ENCODE measurements at places on chromosomes 6 and 20.

- H3K27me3 ChIP-seq, result peaks cover 3% of the 10 kb centered on the region
- DNase-seq, result no peak
- no peaks in the 10 kb centered on the region for H3K36me3 ChIP-seq
- H3K4me3 ChIP-seq, result no peak overlapping the region
Observed at GRCh38 chr20:4512891-4513550, 208.7 kb upstream of the PRND start.

- H3K27ac ChIP-seq, result no peak overlapping the region
- no peaks in the 10 kb centered on the region for H3K27me3 ChIP-seq
- H3K36me3 ChIP-seq, result no peaks in the 10 kb centered on the region
- DNase-seq, result no peak
- H3K4me3 ChIP-seq, result no peak overlapping the region
- no peaks in the 10 kb centered on the region for H3K4me1 ChIP-seq
Observed at GRCh38 chr6:106739387-106739786, 110.0 kb downstream of the QRSL1 start.

DNA sequence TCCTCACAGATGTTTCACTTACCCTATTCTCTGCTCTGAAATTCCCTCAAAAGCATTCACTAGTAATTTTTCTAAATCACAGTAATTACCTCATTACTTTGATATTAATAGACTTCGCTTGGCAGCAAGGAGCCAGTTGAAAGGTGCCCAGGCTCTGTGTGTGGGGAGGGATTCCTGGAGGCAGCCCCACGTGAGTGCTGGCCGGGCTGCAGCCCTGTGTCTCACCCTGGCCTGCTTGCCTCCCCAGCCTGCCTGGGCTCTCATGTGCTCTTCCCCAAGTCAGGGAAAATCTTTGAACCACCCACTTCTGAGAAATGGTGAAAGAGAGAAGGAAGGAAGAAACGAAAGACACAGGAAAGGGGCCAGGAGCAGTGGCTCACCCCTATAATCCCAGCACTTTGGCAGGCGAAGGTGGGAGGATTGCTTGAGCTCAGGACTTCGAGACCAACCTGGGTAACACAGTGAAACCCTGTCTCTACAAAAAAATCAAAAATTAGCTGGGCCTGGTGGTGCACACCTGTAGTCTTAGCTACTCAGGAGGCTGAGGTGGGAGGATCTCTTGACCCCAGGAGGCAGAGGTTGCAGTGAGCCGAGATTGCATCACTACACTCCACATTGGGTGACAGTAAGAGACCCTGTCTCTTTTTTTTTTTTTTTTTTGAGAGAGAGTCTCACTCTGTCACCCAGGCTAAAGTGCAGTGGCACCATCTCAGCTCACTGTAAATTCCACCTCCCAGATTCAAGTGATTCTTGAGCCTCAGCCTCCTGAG lies 20.0 kb upstream of the SNTA1 start:
- H3K27me3 ChIP-seq, result no peaks in the 10 kb centered on the region
- no peaks in the 10 kb centered on the region for H3K4me1 ChIP-seq
- DNase-seq, result no peak
- no peak overlapping the region for H3K4me3 ChIP-seq
- no peak overlapping the region for H3K27ac ChIP-seq
- H3K36me3 ChIP-seq, result no peaks in the 10 kb centered on the region

DNA sequence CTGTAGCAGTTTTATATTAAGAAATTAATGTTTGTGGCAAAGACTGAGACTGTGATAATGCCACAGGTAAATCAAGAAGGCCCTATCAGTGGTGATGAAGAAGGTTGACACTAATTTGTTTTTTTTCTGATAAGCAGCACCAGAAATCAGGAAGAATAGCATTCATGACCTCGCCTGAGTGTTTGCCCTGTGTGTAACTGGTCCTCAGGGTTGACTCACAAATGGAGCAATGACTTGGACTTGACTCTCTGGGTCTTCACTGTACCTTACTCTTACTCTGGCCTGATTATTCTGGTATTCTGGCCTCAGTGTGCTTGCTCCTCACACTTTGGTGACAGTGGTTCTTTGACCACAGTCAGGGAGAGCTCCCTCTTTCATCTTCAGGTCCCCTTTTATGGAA lies 243.9 kb downstream of the HAO1 start:
- H3K4me1 ChIP-seq, result no peaks in the 10 kb centered on the region
- no peak overlapping the region for H3K4me3 ChIP-seq
- H3K36me3 ChIP-seq, result no peaks in the 10 kb centered on the region
- no peaks in the 10 kb centered on the region for H3K27me3 ChIP-seq
- H3K27ac ChIP-seq, result no peak overlapping the region

DNA sequence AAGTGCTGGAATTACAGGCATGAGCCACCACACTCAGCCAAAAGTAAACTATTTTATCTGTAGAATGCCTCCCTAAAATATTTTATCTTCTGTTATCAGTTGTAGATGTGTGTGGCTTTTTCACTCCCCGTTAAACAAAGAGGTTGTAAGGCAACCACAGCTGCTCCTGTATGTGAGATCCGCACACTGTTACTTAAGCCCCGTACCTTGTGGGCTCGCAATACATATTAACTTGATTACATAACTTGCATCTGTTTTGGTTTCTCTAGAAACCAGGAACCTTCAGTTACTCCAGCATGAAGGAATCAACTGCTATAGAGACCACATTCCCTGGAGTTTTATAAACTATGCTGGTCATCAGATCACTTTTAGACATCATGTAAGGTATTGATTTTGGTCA lies 420.1 kb upstream of the SLC35B3 start:
- H3K4me3 ChIP-seq, result no peak overlapping the region
- H3K4me1 ChIP-seq, result no peaks in the 10 kb centered on the region
- H3K36me3 ChIP-seq, result no peaks in the 10 kb centered on the region
- no peak for DNase-seq

- H3K36me3 ChIP-seq, result no peaks in the 10 kb centered on the region
- no peaks in the 10 kb centered on the region for H3K27me3 ChIP-seq
- H3K27ac ChIP-seq, result no peak overlapping the region
- peak; percentile 80 for DNase-seq
Observed at GRCh38 chr6:126268092-126268491, 71.8 kb upstream of the CENPW start.

DNA sequence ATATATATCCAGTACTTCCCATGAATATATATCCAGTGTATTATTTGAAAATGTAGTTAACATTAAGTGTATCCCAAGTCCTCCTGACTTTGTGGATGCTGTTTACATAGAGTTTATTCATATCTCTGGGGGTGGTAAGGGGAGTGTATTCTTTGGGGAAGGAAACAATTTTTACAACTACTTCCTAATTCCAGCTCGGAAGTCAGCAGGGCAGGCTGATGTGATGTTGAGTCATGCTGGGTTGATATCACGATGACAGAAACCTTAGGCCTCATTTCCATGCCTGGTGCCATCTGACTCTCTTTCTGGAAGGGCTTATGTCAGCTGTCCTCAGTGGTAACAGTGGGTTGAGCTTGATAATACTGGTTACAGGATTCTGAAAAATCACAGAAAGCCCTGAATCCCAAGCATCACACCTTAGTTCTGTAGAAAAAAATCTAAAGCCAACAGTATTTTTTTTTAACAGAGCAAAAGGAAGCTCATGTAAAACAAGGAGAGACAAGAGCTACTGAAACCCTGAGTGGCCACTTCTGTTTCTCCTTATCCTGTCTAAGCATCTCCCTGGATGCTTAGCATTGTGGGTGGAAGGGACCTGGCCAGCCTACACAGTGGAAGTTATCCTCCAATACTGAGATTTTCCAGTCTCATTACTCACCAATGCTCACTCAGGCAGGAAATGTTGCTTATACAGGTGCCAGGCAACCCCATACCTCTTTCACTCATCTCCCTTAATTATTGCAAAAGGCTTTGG lies 75.2 kb upstream of the IYD start:
- H3K36me3 ChIP-seq, result no peaks in the 10 kb centered on the region
- H3K27me3 ChIP-seq, result no peaks in the 10 kb centered on the region
- H3K4me1 ChIP-seq, result no peaks in the 10 kb centered on the region
- no peak overlapping the region for H3K4me3 ChIP-seq

GRCh38 chr6:148471624-148472159 lies 129.1 kb downstream of the SASH1 start:
- no peak overlapping the region for H3K27ac ChIP-seq
- H3K4me1 ChIP-seq, result no peaks in the 10 kb centered on the region
- no peaks in the 10 kb centered on the region for H3K36me3 ChIP-seq
- no peak for DNase-seq

- H3K4me3 ChIP-seq, result no peak overlapping the region
- H3K36me3 ChIP-seq, result peaks cover 2% of the 10 kb centered on the region
- no peak for DNase-seq
- H3K4me1 ChIP-seq, result no peaks in the 10 kb centered on the region
- H3K27me3 ChIP-seq, result no peaks in the 10 kb centered on the region
- H3K27ac ChIP-seq, result no peak overlapping the region
Observed at GRCh38 chr6:38177882-38178583, 358.5 kb downstream of the ZFAND3 start.

DNA sequence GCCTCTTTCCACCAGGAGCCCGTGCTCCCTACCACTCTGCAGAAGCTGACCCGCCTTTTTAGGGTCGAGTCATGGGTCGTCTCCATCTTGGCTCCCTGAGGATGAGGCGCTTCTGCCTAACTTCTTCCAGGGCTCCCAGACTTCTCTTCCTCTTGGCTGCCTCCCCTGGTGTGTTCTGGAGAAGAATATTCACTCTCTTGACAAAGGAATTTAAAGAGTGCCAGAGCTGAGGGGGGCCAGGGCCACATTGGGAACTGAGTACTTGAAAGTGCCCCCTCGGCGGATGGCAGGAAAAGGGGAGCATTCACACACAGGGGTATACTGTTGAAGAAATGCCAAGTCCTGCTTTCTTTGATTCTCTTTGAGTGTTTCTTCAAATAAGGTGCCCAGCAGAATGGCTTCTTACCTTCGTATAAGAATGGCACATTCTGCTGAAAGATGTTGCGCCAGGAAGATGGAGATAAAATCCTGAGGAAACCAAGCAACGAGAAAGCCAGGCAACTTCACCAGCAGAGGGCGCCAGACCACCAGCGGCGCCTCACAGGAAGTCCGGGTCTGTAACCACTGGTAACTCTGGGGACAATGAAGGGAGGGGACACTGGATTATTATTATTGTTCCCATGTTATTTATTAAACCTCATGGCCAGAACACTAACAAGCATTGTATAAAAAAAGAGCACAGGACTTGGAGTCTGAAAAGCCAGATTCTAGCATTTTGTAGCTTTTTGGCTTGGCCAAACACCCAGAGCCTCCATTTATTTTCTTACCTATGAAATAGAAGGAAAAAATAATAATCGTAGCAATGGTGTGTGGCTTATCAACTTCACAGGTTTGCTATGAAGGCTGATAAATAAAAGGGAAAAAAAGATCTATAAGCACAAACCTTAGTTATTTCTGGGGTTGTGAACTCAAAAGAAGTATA lies 176.7 kb downstream of the HACE1 start:
- H3K27ac ChIP-seq, result no peak overlapping the region
- no peaks in the 10 kb centered on the region for H3K36me3 ChIP-seq
- no peak overlapping the region for H3K4me3 ChIP-seq
- peak; percentile 68 for DNase-seq

- no peak overlapping the region for H3K4me3 ChIP-seq
- DNase-seq, result no peak
- H3K27ac ChIP-seq, result no peak overlapping the region
- peaks cover 8% of the 10 kb centered on the region for H3K36me3 ChIP-seq
- H3K27me3 ChIP-seq, result no peaks in the 10 kb centered on the region
- H3K4me1 ChIP-seq, result no peaks in the 10 kb centered on the region
Observed at GRCh38 chr6:353642-354614, 37.6 kb upstream of the IRF4 start.

DNA sequence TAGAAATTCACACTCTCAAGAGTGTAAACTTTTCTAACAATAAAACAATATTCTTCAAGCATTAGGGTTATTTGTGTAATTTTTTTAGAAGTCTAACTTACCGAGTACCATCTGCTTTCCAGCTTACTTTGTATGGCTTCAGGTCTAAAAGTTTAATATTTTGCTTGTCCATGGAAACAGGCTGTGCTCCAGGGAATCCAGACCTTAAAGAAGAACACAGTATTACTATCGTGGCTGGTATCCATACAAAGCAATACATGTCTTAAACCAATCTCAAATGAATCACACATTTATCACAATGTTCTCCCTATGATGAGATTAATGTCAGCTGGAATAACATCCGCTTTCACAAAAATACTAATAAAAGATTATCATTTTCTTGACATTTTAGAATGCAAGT lies 73.0 kb downstream of the RNGTT start:
- H3K4me3 ChIP-seq, result no peak overlapping the region
- DNase-seq, result no peak
- H3K27ac ChIP-seq, result no peak overlapping the region
- no peaks in the 10 kb centered on the region for H3K27me3 ChIP-seq

- DNase-seq, result no peak
- no peak overlapping the region for H3K27ac ChIP-seq
- no peak overlapping the region for H3K4me3 ChIP-seq
- no peaks in the 10 kb centered on the region for H3K27me3 ChIP-seq
- no peaks in the 10 kb centered on the region for H3K4me1 ChIP-seq
Observed at GRCh38 chr20:1825507-1825906, 69.7 kb upstream of the SIRPA start.

All from common myeloid progenitor, CD34-positive (primary cell).